ENCODE measurements at places on chromosomes 4 and X.
A peak's percentile ranks its signal among the peaks of the same experiment; 100 is the strongest.

DNA sequence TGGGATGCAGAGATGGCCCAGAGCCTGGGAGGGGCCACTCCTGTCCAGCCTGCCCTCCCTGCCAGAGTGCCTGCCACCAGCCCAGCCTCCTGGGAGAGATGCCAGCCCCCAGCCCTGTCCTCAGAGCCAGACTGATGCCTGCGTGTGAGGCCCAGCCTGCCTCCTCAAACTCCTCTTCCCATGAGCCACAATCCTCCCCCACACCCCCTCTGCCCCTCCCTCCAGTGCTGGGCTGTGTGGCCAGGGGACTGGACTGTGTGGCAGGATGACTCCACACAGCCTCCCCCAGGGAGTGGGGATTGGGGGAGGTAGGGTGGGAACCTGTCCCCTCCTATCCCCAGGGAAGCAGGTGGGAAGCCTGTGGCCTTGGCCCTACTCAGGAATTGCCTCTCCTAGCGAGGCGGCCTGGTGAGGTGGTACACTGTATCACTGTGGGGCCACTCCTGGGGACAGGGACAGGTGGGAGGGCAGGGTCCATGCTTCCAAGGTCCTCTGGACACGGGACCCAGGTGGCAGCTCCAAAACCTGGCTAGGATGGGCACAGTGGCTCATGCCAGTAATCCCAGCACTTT, 4.3 kb upstream of the SH3BP2 start:
- H3K27ac ChIP-seq, result no peak overlapping the region
- H3K27me3 ChIP-seq, result no peaks in the 10 kb centered on the region
- DNase-seq, result no peak
- H3K36me3 ChIP-seq, result no peaks in the 10 kb centered on the region
- peaks cover 25% of the 10 kb centered on the region for H3K4me1 ChIP-seq

- DNase-seq, result no peak
- no peaks in the 10 kb centered on the region for H3K36me3 ChIP-seq
- no peak overlapping the region for H3K4me3 ChIP-seq
- no peaks in the 10 kb centered on the region for H3K27me3 ChIP-seq
- no peak overlapping the region for H3K27ac ChIP-seq
Measured at GRCh38 chr4:87309625-87310024, 13.1 kb downstream of the HSD17B13 start.

GRCh38 chr4:182113779-182114178, 129.4 kb upstream of the TENM3 start:
- DNase-seq, result no peak
- no peaks in the 10 kb centered on the region for H3K4me1 ChIP-seq
- no peaks in the 10 kb centered on the region for H3K27me3 ChIP-seq
- H3K4me3 ChIP-seq, result no peak overlapping the region

GRCh38 chr4:167234316-167234881, at the start of gene SPOCK3:
SPOCK3 (minus strand) TSS chr4:167234494.
- H3K27me3 ChIP-seq, result peaks cover 11% of the 10 kb centered on the region
- peak; percentile 42 for DNase-seq
- H3K4me3 ChIP-seq, result no peak within 1 kb of the TSS
- H3K4me1 ChIP-seq, result peaks cover 16% of the 10 kb centered on the region
- no peaks in the 10 kb centered on the region for H3K36me3 ChIP-seq

DNA sequence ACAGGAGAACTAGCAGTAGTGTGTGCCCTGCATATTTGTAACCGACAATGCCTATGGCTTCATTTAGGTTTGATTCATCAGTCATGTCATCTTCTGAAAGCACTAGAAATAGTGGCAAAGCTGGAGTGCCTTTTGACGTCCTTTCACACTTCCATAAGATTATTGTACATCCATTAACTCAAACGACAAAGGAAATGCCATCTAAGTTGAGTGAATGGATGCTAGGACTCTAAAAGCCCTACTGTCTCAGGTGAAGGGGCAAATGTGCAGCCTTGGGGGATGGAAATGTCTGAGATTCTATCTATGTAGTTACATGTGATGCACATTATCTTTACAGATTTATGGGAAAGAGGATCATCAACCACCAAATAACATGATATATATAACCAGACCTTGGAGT, 1473.6 kb downstream of the STIM2 start:
- no peak overlapping the region for H3K4me3 ChIP-seq
- no peak for DNase-seq
- no peaks in the 10 kb centered on the region for H3K27me3 ChIP-seq
- no peaks in the 10 kb centered on the region for H3K36me3 ChIP-seq
- no peak overlapping the region for H3K27ac ChIP-seq

DNA sequence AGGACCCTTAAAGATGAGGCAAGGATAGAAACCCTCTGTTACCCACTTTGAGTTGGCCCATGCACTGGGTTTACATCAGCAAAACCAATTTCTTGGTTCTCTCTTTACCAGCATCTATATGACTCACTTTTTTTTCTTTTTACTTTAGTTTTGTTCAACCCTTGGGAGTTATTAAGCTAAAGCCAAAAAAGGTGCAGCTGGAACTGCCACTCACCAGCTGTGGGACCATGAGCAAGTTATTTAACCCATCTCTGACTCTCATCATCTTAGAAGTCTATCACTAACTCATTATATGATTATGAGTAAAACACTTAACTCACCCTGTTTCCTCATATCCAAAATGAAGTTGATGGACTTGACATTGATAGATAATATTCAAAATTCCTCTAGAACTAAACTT, 53.4 kb downstream of the GABRB1 start:
- H3K27me3 ChIP-seq, result no peaks in the 10 kb centered on the region
- H3K4me3 ChIP-seq, result no peak overlapping the region
- no peaks in the 10 kb centered on the region for H3K36me3 ChIP-seq
- DNase-seq, result no peak
- no peak overlapping the region for H3K27ac ChIP-seq

DNA sequence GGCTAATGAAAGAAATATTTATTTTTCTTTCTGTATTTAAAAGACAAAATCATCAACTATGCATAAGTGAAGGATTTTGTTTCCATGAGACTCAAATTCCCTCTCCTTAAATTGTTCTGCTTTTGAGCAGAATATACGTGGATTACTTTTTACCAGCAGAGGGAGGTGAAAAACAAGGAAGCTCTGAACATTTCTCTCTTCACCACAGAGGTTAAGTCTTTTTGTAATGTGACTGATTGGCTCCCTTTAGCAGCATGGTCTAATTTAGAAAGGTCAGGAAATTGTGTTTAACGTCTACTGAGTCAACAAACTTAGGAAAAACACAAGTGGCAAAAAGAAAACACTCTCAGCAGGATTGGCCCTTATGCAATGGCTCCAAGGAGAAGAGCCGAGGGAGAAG, 55.1 kb upstream of the F9 start:
- no peaks in the 10 kb centered on the region for H3K27me3 ChIP-seq
- H3K36me3 ChIP-seq, result no peaks in the 10 kb centered on the region
- no peak overlapping the region for H3K27ac ChIP-seq
- H3K4me3 ChIP-seq, result no peak overlapping the region
- DNase-seq, result no peak

DNA sequence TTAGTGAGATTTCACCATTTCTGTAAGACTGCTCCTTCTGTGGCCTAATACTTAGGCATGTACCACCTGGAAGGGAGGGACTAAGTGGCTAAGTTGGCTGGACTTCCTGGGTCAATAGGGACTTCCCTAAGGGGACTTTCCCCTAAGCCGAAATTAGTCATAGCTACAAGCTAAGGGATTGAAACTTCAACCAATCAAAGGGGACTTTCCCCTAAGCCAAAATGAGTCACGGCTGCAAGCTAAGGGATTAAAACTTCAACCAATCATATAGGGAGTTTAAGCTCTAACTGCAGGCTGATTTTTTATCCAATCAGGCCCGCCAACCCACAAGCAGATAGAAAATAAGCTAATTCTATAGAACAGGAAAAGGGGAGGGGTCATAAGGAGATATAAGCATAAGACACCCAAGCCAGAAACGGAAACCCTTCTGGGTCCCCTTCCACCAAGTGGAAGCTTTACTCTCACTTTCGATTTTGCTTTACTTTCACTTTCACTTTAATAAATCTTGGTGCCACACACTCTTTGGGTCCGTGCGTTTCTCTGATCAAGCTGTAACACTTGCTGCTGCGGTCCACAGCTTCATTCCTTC, 382.8 kb downstream of the KLHL4 start:
- no peaks in the 10 kb centered on the region for H3K36me3 ChIP-seq
- no peaks in the 10 kb centered on the region for H3K4me1 ChIP-seq
- no peak overlapping the region for H3K4me3 ChIP-seq
- no peak overlapping the region for H3K27ac ChIP-seq
- no peaks in the 10 kb centered on the region for H3K27me3 ChIP-seq
- peak; percentile 2 for DNase-seq

DNA sequence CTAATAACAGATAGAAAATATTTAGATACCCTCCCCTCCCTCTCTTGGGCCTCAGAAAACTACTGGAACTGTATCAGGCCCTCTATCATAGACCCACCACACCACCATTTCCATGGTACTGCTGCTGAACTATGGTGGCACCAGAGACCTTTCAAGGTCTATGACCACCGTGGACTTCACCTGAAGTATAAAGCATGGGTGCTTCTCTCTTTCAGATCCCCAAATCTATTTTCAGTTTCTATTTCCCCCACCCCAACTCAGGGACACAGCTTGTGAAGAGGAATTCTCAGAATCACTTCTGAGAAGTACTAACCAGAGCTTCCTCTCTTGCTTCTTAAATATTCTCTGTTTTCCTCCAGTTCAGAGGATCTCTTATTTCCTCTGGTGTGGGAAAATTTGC, 840.8 kb upstream of the HTR2C start:
- no peak for DNase-seq
- H3K4me3 ChIP-seq, result no peak overlapping the region
- no peaks in the 10 kb centered on the region for H3K27me3 ChIP-seq
- H3K4me1 ChIP-seq, result no peaks in the 10 kb centered on the region
- H3K27ac ChIP-seq, result no peak overlapping the region
- H3K36me3 ChIP-seq, result no peaks in the 10 kb centered on the region

DNA sequence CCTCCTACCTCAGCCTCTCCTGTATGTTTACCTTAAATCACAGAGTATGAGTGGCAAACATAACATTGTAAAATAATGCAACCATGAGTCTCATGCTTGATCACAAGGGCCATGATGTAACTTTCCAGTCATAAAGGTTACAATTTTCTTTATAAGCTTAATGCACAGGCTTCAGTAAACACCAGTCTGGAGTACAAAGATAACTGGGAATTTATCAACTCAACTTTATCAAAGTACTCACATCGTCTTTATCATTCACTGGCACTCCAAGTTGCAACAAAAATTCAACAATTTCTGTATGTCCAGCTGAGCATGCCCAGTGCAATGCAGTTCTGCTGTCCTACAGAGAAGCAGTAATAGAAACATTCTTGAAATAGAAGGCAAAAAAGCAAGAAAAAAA, 2.8 kb downstream of the PSMD10 start:
- no peak for DNase-seq
- no peak overlapping the region for H3K27ac ChIP-seq
- H3K4me1 ChIP-seq, result no peaks in the 10 kb centered on the region
- no peak overlapping the region for H3K4me3 ChIP-seq
- no peaks in the 10 kb centered on the region for H3K36me3 ChIP-seq

GRCh38 chr4:182764137-182764536, 153.0 kb downstream of the DCTD start:
- no peak overlapping the region for H3K27ac ChIP-seq
- H3K4me3 ChIP-seq, result no peak overlapping the region
- no peaks in the 10 kb centered on the region for H3K27me3 ChIP-seq
- no peak for DNase-seq
- no peaks in the 10 kb centered on the region for H3K4me1 ChIP-seq

- no peak for DNase-seq
- no peak overlapping the region for H3K4me3 ChIP-seq
- no peaks in the 10 kb centered on the region for H3K27me3 ChIP-seq
- no peaks in the 10 kb centered on the region for H3K4me1 ChIP-seq
- no peak overlapping the region for H3K27ac ChIP-seq
Measured at GRCh38 chr4:109574443-109574850, 14.4 kb downstream of the MCUB start.

- no peaks in the 10 kb centered on the region for H3K36me3 ChIP-seq
- H3K4me3 ChIP-seq, result no peak overlapping the region
- no peaks in the 10 kb centered on the region for H3K27me3 ChIP-seq
- DNase-seq, result peak; percentile 9
- no peaks in the 10 kb centered on the region for H3K4me1 ChIP-seq
Measured at GRCh38 chrX:7586126-7586525, 256.8 kb upstream of the VCX start.

DNA sequence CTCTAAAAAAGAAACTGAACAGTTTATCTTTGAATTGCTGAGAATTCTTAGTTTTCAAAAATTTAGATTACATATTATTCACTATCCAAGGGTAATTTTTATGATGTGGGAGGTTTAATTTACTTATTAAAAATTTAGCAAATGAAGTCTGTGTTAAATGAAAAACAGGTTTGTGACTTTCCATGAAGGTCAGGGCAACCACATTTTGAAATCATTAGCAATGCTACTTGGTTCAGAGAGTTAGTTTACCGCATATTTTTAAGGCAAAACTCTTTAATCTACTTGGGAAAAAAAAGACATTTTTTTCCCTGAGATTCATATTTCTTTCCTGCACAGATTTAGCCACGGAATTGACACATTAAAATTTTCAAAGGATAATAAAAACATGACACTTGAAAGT, 37.3 kb upstream of the PRSS12 start:
- no peaks in the 10 kb centered on the region for H3K36me3 ChIP-seq
- no peak for DNase-seq
- H3K4me3 ChIP-seq, result no peak overlapping the region
- no peaks in the 10 kb centered on the region for H3K27me3 ChIP-seq

Data from body of pancreas (tissue), 4 donors.